ENCODE measurements at places on chromosomes 5 and 9.
A peak's percentile ranks its signal among the peaks of the same experiment; 100 is the strongest.

- DNase-seq: no peak
- no peak overlapping the region for H3K4me3 ChIP-seq
- peak overlapping the region; percentile 46 for H3K27ac ChIP-seq
- H3K36me3 ChIP-seq: no peaks in the 10 kb centered on the region
- peaks cover 18% of the 10 kb centered on the region for H3K4me1 ChIP-seq
Measured at GRCh38 chr9:14136646-14137370, 177.1 kb downstream of the NFIB start.

- no peaks in the 10 kb centered on the region for H3K27me3 ChIP-seq
- H3K36me3 ChIP-seq: no peaks in the 10 kb centered on the region
- H3K27ac ChIP-seq: no peak overlapping the region
- DNase-seq: no peak
- no peak overlapping the region for H3K4me3 ChIP-seq
- no peaks in the 10 kb centered on the region for H3K4me1 ChIP-seq
Measured at GRCh38 chr5:8436924-8437323, 568.0 kb downstream of the MTRR start.

- peak overlapping the region; percentile 60 for H3K4me3 ChIP-seq
- H3K36me3 ChIP-seq: no peaks in the 10 kb centered on the region
- peaks cover 4% of the 10 kb centered on the region for H3K27me3 ChIP-seq
- no peak for DNase-seq
Measured at GRCh38 chr9:126516936-126517832, 96.5 kb upstream of the LMX1B start.

- H3K27ac ChIP-seq: no peak overlapping the region
- no peaks in the 10 kb centered on the region for H3K4me1 ChIP-seq
- no peaks in the 10 kb centered on the region for H3K36me3 ChIP-seq
- no peak for DNase-seq
Measured at GRCh38 chr5:5050801-5051200, 89.3 kb upstream of the ADAMTS16 start.

DNA sequence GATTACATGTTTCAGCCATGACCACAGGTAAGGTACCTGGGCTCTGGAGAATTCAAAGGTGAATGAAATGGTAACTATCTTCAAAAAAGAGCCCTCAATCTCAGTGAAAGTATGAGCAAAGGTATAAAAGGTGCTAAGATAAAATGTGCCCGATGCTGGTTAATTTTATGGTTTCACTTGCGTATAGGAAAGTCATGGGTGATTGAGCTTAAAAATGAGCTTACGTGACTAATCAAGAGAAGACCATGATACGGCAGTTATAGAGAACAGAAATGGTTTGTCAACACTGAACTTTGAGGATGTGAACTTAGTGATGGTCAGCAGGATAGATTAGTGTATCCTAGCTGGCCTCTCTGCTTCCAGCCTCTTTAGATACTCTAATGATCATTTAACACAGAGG is 320.1 kb downstream of the DEPDC1B start:
- no peak overlapping the region for H3K27ac ChIP-seq
- H3K4me3 ChIP-seq: no peak overlapping the region
- no peaks in the 10 kb centered on the region for H3K27me3 ChIP-seq
- H3K36me3 ChIP-seq: no peaks in the 10 kb centered on the region
- DNase-seq: no peak
- H3K4me1 ChIP-seq: no peaks in the 10 kb centered on the region

Measured in keratinocyte (primary cell).